Neural progenitor cell (in vitro differentiated cells): ENCODE measurements at places on chromosomes 4 and X. TPM values are rescaled to one million over a fixed set of nuclear protein-coding genes. Genes with fewer than 3 reads are reported as not detected.

DNA sequence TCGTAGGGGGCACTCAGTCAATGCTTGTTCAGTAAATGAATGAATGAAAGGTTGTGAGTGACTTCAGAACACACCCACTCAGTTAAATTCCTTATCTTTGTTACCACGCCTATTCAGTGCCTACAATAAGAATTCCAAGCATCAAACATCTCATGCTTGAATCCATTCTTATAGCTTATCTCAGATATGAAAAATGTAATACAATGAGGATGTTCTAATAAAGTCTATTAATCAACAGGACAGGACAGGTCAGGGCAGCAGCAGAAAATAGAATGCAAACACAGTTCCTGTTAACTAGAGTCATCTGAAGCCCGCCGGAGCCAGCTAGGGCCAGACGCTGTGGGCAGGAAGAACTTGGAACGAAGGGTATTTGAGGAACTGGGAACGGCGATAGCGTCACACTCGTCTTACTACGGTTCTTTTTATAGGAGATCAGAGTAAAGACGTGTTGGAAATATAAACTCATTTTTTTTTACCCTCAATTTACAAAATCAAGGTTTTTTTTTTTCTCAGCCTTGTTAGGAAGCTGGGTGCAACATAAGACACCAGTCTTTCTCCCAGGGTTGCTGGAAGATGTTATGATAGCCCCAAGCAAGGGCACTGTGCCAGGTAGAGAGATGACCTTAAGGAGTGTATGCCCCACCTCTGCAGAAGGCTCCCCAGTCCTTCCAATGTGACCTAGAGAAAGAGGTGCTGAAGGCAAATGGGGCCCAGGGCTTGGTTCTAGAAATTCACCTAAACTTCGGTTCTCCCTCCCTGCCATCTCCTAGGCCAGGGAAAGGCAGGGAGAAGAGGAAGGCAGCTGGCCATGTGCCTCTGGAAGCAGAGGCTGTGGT is 48.3 kb downstream of the SEL1L3 start:
- DNase-seq = no peak
- H3K27me3 ChIP-seq = no peaks in the 10 kb centered on the region
- no peak overlapping the region for H3K4me3 ChIP-seq
- H3K27ac ChIP-seq = no peak overlapping the region
- H3K4me1 ChIP-seq = peaks cover 10% of the 10 kb centered on the region
- no peaks in the 10 kb centered on the region for H3K36me3 ChIP-seq

DNA sequence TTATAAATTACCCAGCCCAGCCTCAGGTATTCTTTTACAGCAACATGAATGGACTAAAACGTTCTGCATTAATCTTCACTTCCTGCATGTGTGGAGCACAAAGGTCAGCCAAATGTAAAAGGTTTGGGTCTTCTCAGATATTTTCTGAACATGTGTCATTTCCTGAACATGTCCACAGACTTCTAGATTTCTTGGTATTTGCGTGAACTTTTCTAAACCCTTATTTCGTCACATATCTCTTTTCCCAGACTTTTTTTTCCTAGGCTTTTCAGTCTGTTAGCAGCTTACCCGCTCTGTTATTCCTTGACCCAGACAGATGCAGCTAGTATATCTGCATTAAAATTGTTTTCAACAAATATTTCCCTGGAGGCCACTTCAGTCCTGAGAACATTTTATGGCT is 57.3 kb upstream of the USP51 start:
- H3K36me3 ChIP-seq = no peaks in the 10 kb centered on the region
- H3K4me3 ChIP-seq = no peak overlapping the region
- DNase-seq = no peak
- H3K4me1 ChIP-seq = no peaks in the 10 kb centered on the region
- no peaks in the 10 kb centered on the region for H3K27me3 ChIP-seq
- H3K27ac ChIP-seq = no peak overlapping the region

DNA sequence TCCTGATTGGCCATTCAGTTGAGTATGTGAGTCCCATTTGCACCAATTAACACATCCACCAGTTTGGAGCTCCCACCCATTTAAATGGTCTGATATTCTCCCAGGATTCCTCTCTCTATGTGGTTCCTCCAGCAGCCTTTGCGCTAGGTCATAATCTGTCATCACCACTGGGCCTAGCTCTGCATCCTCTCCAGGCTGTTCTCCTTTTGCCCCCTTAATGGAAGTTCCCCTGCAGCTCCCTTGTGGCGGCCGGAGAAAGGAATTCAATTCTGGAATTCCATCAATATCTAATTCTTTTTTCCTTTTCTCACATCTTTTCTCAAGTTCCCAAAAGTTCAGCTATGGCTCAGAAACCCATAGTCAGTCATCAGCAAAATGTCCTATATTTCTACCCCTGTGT is 2184.4 kb upstream of the AGA start:
- peak; percentile 22 for DNase-seq
- no peaks in the 10 kb centered on the region for H3K4me1 ChIP-seq
- no peak overlapping the region for H3K27ac ChIP-seq
- H3K36me3 ChIP-seq = no peaks in the 10 kb centered on the region
- no peaks in the 10 kb centered on the region for H3K27me3 ChIP-seq
- no peak overlapping the region for H3K4me3 ChIP-seq

- H3K4me3 ChIP-seq = no peak overlapping the region
- H3K4me1 ChIP-seq = no peaks in the 10 kb centered on the region
- no peak for DNase-seq
Observed at GRCh38 chrX:14616836-14617235, 87.5 kb downstream of the GLRA2 start.

GRCh38 chr4:151443247-151443646 is 34.3 kb downstream of the FHIP1A start:
- H3K27ac ChIP-seq = no peak overlapping the region
- no peaks in the 10 kb centered on the region for H3K27me3 ChIP-seq
- H3K4me3 ChIP-seq = no peak overlapping the region
- no peaks in the 10 kb centered on the region for H3K36me3 ChIP-seq
- H3K4me1 ChIP-seq = peaks cover 8% of the 10 kb centered on the region

DNA sequence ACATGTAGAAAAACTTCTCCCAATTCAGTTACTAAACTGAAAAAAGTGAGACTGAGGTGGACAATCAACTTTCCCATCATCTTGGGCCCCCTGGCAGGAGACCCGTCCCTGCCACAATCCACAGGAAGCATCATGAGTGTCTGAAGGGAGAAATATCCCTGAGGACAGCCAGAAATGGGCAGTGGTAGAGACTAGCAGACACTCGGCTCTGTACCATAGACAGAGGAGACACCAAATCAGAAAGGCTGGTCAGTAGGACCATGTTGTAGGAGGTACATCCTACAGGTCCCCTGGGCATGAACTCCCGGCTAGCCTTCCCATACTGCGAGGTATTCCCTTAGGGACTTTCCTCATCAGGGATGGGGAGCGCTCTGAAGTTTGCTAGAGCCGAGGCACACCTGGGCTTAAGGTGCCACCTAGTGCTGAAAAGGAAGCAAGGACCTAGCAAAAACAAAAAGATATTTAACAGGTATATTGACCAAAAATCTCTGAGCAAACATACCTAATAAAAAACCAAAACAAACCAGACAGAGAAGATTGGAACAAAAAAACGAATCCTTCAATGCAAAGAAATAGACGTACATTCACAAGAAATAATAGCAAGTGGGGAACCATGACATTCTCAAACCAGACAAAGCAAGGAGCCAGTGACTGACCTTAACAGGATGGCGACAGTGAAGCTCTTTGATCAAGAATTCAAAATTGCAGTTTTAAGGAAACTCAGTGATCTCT is 55.6 kb downstream of the HAUS3 start:
- H3K27ac ChIP-seq = no peak overlapping the region
- H3K36me3 ChIP-seq = no peaks in the 10 kb centered on the region
- no peak overlapping the region for H3K4me3 ChIP-seq
- H3K27me3 ChIP-seq = no peaks in the 10 kb centered on the region
- peak; percentile 76 for DNase-seq
- no peaks in the 10 kb centered on the region for H3K4me1 ChIP-seq

DNA sequence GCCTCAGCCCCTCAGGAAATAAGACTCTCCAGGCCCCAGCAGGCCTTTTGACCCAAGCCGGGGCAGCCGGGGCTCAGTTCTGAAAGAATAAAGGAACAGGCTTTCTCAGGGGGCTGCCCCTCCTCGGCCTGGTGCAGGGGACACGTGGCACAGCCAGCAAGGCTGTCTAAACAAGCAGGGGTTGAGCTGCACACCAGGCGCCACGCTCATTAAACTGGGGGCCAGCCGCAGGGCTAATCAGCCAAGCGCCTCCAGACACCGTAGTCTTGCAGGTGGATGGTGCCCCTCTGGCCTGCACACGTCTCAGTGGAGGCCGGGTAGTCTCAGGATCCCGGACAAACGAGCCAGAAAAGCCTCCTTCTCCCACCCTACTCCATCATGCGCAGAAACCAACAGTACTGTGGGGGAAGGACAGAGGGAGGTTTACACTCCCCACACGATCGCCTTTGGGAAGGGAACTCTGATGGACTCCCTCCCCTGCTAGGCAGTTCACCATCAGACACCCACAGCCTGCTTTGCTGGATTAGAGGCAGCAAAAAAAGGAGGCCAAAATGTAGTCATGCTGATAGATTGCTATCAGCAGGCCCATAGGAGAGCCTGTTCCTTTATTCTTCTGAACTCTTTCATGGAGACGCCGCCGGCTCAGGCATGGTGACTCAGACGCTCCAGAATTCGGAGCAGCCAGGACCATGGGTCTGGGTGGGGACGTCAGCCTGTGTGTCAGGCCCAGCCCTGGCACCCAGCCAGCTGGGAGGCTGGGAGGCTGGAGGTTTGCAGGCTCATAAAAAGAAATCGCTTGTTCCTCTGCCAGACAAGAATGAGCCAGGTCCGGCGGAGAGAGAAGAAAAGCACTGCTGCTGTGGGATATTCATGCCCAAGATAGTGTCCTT is 342.4 kb downstream of the BCOR start:
- H3K36me3 ChIP-seq = no peaks in the 10 kb centered on the region
- no peak overlapping the region for H3K4me3 ChIP-seq
- peak; percentile 68 for DNase-seq
- H3K27me3 ChIP-seq = no peaks in the 10 kb centered on the region
- H3K27ac ChIP-seq = no peak overlapping the region

GRCh38 chr4:11105715-11106114 is 323.0 kb downstream of the HS3ST1 start:
- no peaks in the 10 kb centered on the region for H3K27me3 ChIP-seq
- DNase-seq = no peak
- no peak overlapping the region for H3K4me3 ChIP-seq
- peaks cover 3% of the 10 kb centered on the region for H3K4me1 ChIP-seq

- no peaks in the 10 kb centered on the region for H3K36me3 ChIP-seq
- H3K27me3 ChIP-seq = no peaks in the 10 kb centered on the region
- no peaks in the 10 kb centered on the region for H3K4me1 ChIP-seq
- no peak overlapping the region for H3K4me3 ChIP-seq
Observed at GRCh38 chr4:174437749-174438148, 84.5 kb downstream of the HPGD start.

DNA sequence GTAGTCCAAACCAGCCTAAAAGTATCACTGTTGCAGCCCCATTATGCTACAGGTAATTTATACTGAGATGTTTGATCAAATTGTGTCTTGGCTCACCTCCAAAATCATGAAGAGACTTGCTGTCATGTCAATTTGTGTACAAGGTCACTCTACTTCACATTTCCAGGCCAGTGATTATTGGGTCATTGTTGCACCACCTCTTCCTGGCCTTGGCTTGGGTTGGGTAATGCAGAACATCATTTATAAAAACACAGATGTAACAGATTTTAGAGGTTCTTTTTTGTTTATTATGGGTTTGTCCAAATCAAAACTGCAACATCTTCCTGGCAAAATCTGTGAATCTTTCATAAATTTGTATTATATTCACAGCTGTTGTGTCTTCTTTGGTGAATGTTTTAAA is 459.5 kb downstream of the ANKRD50 start:
- H3K4me1 ChIP-seq = no peaks in the 10 kb centered on the region
- H3K27me3 ChIP-seq = no peaks in the 10 kb centered on the region
- no peak for DNase-seq
- no peak overlapping the region for H3K4me3 ChIP-seq

- H3K36me3 ChIP-seq = no peaks in the 10 kb centered on the region
- no peak overlapping the region for H3K4me3 ChIP-seq
- DNase-seq = no peak
- peaks cover 15% of the 10 kb centered on the region for H3K4me1 ChIP-seq
Observed at GRCh38 chr4:152072001-152072485, 311.2 kb upstream of the GATB start.

- peaks cover 75% of the 10 kb centered on the region for H3K27me3 ChIP-seq
- no peak overlapping the region for H3K4me3 ChIP-seq
- peaks cover 5% of the 10 kb centered on the region for H3K4me1 ChIP-seq
- no peaks in the 10 kb centered on the region for H3K36me3 ChIP-seq
- H3K27ac ChIP-seq = no peak overlapping the region
Observed at GRCh38 chr4:6565691-6566390, 9.1 kb upstream of the MAN2B2 start.

DNA sequence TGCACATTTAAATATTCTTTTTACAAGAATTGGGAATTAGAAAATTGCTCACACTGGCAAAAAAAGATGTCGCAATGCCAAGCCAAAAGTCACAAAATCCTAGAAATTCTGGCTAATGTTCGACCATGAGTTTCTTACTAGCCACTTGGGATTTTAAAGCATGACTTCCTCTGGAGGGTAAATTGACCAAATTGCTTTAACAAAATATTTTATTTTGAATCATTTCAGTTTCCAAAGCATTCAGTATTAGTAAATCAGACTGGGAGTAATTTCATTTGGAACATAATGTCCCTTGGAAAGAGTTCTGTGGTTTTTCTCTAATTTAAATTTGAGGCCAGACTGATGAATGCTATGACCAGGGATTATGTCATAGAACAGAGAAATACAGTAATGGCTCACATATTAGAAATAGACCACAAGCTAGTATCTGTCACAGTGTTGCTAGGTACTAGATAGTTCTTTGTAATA is 7.6 kb upstream of the CXCL5 start:
- H3K4me3 ChIP-seq = no peak overlapping the region
- no peaks in the 10 kb centered on the region for H3K27me3 ChIP-seq
- no peaks in the 10 kb centered on the region for H3K36me3 ChIP-seq

- no peak for DNase-seq
- no peak overlapping the region for H3K4me3 ChIP-seq
- no peaks in the 10 kb centered on the region for H3K4me1 ChIP-seq
- no peaks in the 10 kb centered on the region for H3K27me3 ChIP-seq
- no peak overlapping the region for H3K27ac ChIP-seq
Observed at GRCh38 chrX:35507701-35508100, 290.4 kb upstream of the MAGEB16 start.

- no peak overlapping the region for H3K27ac ChIP-seq
- no peak overlapping the region for H3K4me3 ChIP-seq
- H3K27me3 ChIP-seq = no peaks in the 10 kb centered on the region
- peaks cover 6% of the 10 kb centered on the region for H3K36me3 ChIP-seq
Observed at GRCh38 chr4:187632260-187632995, 363.1 kb upstream of the ZFP42 start.

- peaks cover 9% of the 10 kb centered on the region for H3K27me3 ChIP-seq
- H3K36me3 ChIP-seq = no peaks in the 10 kb centered on the region
- no peak overlapping the region for H3K27ac ChIP-seq
Observed at GRCh38 chr4:73619346-73619745, 890 bp downstream of the RASSF6 start.

CYP2U1 gene
- 6.4 and 8.4 TPM in 2 replicates for total RNA-seq

TCP11X2 gene
- total RNA-seq = 0.88 and 1.1 TPM in 2 replicates

ATP2B3 gene
- 0.59 TPM in 1 of 2 replicates, not detected in the other for total RNA-seq

C4orf51 gene
- not detected in 2 replicates for total RNA-seq

USO1 gene
- 80.4 and 114 TPM in 2 replicates for total RNA-seq

VEGFD gene
- total RNA-seq = 0.46 TPM in 1 of 2 replicates, not detected in the other

AMBN gene
- total RNA-seq = 0.15 TPM in 1 of 2 replicates, not detected in the other

WDR13 gene
- total RNA-seq = 20.9 and 39.0 TPM in 2 replicates

SOWAHD gene
- total RNA-seq = 0.50 TPM in 1 of 2 replicates, not detected in the other

MTNR1A gene
- 0.43 and 1.6 TPM in 2 replicates for total RNA-seq

ADGRG4 gene
- not detected in 2 replicates for total RNA-seq

SCML2 gene
- total RNA-seq = 27.8 and 36.8 TPM in 2 replicates

SMAD1 gene
- total RNA-seq = 31.6 and 44.3 TPM in 2 replicates

GLA gene
- total RNA-seq = 45.0 and 48.3 TPM in 2 replicates

CXorf51B gene
- not detected in 2 replicates for total RNA-seq

KIF4A gene
- 63.6 and 77.6 TPM in 2 replicates for total RNA-seq
